ENCODE measurements at places on chromosomes 6 and 20.

GRCh38 chr6:39821742-39822532 is 29.8 kb downstream of the DAAM2 start:
- no peak for DNase-seq

GRCh38 chr6:159262586-159262985 is 93.4 kb downstream of the FNDC1 start:
- DNase-seq = no peak

DNA sequence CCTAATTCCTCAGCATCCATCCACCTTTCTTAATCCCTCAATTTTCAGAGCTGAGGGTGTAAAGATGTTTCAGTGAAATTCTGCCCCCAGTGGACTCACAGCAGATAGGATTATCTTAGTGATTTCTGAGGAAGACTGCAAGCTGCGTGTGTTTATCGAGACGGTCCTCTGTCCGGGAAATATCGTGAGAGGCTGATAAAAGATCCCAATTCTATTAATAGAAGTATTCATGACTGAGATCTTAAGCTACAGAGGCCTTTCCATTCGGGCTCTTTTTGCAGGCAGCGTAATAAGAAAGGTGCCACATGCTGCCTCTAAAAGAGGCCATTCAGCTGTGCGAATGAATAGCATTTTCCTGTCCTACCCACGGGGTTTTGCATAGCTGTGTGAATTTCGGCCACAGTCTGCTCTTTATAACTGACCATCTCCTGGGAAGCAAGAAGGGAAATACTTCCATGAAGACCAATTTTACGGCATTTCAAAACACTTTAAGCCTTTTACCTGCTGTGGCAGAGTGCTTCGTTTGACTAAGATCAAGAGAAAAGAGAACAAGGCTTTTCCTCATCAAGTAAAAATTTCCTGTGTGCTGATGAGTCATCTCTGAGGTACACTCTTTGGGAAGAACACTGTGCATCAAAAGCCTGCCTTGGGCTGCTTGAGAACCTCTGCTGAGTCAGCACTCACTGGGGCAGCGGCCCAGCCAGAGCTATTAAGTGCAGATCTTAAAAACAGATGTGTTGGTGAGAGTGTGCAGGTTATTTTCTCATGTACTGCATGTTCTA is 208.8 kb downstream of the ARHGAP18 start:
- DNase-seq = peak; percentile 13

GRCh38 chr6:127298475-127298874 is 31.8 kb downstream of the RNF146 start:
- no peak for DNase-seq

DNA sequence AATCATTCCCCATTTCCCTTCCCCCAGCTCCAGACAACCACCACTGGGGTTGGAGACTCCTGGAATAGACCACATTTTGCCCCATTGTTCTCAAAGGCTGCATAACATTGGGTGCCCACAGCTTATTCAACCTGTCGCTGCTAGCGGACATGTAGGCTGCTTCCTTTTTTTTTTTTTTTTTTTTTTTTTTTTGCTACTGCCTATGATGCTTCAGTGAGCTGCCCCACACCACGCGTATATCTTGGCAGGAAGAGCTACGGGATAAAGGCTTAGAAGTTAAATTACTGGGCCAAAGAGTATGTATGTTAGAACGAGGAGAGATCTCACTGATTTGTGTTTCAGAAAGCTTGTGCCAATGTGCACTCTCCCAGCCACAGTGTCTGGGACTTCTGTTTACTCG is 7.0 kb downstream of the LBP start:
- DNase-seq = no peak

DNA sequence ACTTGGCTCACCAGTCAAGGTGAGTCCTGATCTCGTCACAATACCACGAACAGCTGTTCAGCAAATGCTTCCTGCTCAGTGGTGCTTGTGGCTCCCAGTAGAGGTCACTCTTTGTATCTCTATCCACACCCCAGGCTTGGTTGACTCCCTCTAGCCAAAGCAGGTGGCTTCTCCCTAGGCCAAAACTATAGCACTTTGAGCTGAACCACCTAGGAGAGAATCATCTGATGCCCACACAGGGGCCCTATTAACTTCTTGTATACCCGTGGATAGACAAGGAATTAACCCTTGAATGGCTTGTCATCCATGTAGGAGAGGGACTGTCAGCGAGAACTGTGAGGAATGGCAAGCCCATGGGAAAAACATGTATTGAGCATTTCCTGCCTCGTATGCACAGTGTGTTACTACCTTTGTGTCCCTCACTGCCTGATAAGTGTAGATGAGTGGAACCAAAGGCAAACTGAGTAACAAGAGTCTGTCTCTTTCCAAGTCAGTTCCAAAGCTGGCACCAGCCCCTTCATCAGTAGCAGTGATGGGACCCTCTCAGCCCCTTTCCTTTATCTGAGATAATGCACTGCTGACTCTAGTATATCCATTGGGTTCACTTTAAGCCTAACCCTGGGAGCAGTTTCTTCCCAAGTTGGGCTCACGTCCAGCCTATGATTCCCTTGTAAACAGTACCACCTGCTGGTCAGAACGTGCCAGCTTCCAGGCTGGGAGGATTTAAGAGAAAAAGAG is 42.5 kb downstream of the EIF2S2 start:
- DNase-seq = peak; percentile 31

DNA sequence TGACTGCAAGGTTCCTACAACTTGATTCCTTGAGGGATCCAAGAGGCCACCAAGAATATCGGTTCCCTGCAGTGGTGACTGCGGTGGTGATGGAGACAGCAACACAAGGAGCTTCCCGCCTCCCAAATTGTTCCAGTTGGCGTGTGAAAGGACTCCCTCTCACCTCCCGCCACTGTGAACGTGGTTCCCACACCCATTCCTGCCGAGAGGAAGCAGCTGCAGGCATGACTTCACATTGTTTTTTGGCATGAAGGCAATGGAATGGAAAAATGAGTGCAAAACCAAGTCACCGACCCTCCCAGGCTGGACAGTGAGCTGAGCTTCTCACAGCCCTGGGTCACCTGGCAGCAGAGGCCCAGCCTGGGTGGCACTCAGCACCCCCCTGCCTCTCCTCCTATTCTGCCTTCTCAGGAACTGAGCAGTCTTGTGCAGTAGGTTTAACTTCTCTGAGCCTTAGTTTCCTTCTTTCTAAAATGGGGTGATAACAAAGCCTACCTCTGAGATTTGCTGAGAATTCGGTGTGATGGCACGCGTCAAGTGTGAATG is 75.0 kb downstream of the CNKSR3 start:
- no peak for DNase-seq

GRCh38 chr20:34240693-34241615 is at the start of gene ASIP:
Gene ASIP (plus strand): TSS chr20:34241423. CDS start chr20:34260375, 18,952 bp downstream.
- no peak for DNase-seq

Data from thoracic aorta (tissue), 2 donors.